ENCODE measurements at places on chromosomes 7 and 10.
A peak's percentile ranks its signal among the peaks of the same experiment; 100 is the strongest.

DNA sequence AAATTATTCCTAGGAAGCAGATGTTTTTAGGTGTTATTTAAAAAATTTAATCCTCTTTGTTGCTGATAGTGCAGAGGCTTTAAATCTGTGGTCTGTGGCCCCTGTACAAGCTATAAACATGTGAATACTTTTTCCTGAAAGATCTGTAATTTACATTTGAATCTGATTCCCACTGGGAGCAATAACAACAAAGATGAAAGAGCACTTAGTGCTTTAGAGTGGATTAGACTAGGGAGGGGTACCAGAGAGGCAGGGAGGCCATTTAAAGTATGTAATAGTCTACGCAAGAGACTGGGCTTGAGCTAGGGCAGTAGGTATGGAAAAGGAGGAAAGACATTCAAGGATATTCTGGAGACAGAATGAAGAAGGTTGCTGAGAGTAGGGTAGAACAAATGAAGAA, 19.1 kb downstream of the BTRC start:
- no peak for DNase-seq

DNA sequence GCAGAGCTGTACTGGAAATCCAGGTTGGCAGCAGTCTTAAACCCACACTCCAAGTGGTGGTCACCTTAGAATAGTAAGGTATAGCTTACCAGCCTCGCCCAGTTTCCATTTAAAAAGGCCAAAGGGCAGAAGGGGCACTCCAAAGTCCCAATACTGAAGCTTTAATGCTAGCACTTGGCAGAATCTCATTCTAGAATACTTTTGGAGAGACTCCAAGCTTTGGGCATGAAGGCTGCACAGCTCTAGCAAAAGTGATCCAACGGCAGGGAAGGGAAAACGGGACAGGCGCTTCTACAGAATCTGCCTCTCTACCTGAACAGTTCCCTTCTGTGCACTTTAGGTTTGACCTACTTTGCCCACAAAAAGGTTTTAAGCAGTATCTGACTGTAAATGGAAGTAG, 19.7 kb downstream of the SMURF1 start:
- no peak for DNase-seq

GRCh38 chr10:113228530-113228929, 278.5 kb downstream of the TCF7L2 start:
- no peak for DNase-seq

DNA sequence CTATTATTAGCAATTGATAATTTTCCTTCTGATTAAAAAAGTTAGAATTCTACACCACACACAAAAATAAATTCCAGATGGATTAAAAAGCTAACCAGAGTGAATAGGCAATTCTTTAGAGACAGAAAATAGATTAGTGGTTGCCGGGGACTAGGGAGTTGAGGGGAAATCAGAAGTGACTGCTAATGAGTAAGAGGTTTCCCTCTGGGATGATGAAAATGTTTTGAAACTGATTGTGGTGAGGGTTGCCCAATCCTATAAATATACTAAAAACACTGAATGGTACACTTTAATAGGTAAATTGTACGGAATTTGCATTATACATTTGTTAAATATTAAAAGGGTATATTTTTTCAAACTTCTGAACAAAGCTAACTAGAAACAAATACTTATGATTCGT, 214.9 kb downstream of the GPAM start:
- no peak for DNase-seq

DNA sequence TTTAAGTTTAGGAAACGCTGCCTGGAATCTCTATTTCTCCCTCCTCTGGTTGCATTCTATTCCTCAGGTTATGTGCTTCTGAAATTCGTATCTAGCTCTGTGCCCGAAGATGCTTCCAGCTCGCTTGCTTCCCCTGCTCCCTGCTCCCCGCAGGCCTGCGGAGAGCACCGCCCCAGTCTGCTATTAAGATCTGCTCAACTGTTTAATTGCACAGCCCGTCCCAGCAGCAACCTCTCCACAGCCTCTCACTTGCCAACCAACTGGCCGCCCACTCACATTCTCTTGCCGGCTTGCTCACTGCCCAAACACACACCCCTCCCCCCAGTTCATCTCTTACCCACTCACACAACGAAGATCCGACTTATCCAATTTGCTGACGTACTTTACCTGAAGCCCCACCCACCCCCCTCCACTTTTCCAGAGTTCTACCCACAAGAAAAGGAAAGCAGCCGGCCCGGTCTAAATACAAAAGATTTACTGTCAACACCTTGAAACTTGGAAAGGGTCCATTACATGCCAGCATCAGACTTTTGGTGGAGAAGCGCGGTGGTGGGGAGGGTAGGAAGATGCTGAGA, 167.3 kb upstream of the KLF14 start:
- DNase-seq, result no peak

GRCh38 chr10:18195060-18195799, 55.0 kb downstream of the CACNB2 start:
- DNase-seq, result no peak

GRCh38 chr7:113562801-113563200, 356.0 kb downstream of the PPP1R3A start:
- DNase-seq, result no peak

DNA sequence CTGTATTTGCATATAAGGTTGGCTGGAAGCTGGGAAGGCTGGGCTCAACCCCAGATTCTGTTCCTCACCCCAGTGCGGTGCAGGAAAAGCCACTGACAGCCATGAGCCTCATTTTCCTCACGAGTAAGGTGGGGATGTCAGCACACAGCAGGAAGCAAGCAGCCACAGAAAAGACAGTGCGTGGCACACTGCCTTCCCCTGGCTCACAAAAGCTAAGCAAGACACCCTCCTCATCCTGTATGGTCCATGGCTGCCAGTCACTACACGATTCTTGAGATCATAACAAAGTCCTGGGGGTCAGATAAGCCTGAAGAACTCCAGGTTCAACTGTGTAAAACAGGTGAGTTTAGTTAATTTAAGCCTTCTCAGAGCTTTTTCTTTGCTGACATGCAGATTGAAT, 28.9 kb upstream of the DDC start:
- no peak for DNase-seq

GRCh38 chr7:51046482-51046881, 263.8 kb upstream of the GRB10 start:
- no peak for DNase-seq

DNA sequence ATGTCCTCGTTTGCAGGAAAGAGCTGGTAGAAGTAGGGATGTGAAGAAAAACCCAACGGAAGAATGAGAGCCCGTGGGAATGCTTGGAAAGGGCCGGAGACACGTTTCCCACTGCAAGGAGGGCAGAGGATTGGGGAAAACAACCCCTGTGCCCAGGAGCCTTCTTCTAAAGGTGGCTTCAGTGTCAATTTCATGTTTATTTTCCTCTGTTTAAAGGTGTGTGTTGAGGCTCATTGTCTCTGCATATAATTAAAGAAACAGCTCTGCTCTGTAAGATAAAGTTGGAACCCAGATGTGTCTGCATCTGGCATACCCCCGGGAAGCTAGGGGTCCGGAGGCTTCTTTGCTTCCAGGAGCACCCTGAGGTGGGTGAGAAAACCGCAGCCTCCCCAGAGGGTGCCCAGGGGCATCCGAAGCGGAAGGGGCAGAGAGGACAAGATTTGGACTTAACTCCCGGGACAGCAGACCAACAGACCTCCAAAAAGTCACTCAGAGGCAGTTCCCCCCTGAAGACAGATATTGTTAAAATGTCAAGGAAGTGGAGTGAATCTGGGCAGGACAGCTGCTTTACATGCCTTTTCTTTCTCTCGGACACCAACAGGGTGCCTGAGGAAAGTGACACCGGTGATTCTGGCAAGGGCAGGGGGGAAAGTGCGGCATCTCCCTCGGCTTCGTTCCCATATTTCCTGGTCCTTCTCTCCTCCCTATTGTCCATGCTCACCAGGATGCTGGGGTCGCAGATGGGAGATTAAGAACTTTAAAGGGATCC, 8.6 kb upstream of the GATA3 start:
- DNase-seq, result no peak

DNA sequence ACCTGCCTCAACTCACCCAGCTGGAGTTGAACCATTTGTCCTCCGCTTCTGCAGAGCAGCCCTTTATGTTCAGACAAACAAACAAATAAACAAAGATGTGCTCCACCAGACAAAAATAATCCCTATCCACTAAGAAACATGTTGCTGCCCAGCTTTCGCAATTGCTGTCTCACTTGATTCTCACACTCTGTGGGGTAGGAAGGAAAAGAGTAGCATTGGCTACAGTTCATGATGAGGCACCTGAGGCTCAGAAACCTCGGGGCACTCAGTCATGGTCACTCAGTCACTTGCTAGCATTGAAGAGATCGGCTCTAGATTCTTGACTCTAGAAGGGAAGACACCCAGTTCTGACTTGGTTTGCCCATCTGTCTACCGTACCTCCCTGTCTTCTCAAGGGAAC, 88.0 kb upstream of the ZMIZ1 start:
- DNase-seq, result no peak

GRCh38 chr10:133045556-133046389, 42.0 kb upstream of the ADGRA1 start:
- DNase-seq, result no peak

- no peak for DNase-seq
Observed at GRCh38 chr7:35025369-35025870, 11.9 kb downstream of the DPY19L1 start.

- no peak for DNase-seq
Observed at GRCh38 chr7:35771776-35772175, 29.1 kb upstream of the SEPTIN7 start.

- no peak for DNase-seq
Observed at GRCh38 chr7:25786936-25787335, 365.1 kb upstream of the NFE2L3 start.

DNA sequence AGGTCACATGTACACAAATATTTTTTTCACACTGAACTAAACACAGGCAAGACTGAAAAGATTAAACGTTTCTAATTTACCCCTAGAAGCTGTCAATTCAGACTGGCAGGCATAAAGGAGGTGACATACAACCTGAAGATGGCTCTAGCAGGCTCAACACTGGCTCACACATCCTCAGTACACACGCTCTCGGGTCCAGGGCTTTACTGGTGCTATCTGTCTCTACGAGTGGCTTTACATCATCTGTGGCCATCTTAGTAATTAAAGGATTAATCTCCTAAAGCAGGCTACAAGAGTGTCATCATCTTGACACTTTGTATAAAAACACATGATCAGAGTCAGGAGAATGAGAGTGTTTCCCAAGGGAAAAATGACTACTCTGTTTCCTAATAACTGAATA, 57.3 kb downstream of the COPG2 start:
- no peak for DNase-seq

DNA sequence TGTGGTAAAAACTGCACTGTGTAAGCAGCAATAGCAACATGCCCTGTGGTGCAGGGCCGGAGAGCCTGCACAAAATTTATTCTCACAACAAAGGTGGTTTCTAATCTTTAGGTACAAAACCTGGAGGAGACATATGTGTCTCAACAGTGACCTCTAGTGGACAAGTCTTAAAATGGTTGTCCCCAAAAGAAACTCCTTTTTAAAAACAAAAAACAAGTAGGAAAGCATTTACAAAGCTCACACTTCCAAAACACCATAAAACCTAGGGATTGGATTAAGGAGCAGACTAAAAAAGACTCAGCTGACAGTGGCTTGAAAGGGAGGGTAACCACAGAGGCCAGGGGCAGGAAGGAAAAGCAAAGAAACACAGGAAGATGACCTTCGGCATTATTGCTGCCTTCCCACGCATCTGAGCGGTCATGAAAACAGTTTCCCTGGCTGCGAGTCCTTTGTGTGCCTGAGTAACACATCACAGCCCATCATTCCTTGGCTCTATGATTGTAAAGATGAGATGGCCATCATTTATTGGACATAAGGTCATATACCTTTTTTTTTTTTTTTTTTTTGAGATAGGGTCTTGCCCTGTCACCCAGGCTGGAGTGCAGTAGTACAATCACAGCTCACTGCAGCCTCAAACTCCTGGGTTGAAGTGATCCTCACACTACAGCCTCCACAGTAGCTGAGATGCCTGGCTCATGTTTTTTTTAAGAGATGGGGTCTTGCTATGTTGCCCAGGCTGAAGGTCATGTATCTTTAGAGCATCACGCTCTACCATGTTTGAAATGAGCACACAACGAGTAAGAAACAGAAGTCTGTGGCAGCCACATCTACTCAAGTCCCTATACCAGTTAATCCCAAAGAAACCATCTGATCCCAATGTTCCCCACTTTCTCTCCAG, 39.5 kb downstream of the RSU1 start:
- DNase-seq, result peak; percentile 35

DNA sequence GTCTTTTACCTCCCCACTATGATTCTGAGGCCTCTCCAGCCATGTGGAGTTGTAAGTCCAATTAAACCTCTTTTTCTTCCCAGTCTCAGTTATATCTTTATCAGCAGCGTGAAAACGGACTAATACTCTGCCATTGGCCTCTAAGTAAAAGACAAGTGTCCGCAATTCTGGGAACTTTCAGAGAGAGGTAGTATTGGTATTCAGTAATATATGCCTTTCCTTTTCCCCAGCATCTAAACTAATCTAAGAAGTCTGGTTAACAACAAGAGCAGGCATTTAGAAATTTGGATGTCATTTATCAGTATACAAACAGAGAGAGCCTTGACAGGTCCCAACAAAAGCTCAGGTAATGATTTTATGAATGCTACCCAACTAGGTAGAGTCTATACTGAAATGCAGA, 95.2 kb downstream of the ATE1 start:
- no peak for DNase-seq

DNA sequence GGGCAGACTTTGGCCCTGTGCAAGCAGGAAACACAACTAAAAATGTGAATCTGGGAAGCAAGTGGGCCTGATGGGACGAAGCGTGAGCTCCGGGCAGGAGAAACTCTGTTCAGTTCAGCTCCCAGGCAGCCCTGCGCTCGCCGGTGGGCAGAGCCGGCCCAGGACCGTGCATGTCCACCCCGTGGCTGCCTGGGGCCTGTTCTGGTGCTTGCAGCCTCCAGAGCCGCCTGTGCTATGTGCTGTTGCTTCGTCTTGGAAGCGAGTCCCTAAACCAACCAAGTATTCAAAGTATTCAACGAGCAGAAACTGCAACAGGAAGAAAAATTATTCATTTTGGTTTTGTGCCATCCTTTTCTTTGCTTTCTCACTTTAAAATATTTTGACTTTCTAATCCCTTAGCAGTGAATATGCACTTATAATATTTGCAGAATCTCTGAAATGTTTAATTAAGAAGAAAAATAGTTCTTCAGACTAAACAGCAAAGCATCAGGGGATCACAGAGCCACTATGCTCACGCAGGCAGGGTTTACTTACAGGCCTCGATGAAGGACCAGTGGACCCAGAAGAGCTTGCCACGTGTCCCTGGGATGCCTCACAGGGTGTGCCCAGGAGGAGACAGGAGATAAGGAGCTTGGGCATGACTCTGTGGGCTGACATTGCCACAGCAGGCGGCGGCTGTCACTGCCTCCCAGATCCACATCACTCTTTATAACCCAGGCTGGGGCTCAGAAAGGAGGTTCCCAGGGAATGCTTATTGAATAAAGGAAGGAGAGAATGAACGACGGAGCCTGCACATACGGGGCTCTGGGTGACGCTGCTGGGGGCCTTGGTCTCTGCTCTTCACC, 45.6 kb downstream of the VIPR2 start:
- no peak for DNase-seq

Measured in SW 1271 (cell line).